ENCODE measurements at places on chromosomes 2 and 18. TPM values are rescaled to one million over a fixed set of nuclear protein-coding genes. Genes with fewer than 3 reads are reported as not detected.

DNA sequence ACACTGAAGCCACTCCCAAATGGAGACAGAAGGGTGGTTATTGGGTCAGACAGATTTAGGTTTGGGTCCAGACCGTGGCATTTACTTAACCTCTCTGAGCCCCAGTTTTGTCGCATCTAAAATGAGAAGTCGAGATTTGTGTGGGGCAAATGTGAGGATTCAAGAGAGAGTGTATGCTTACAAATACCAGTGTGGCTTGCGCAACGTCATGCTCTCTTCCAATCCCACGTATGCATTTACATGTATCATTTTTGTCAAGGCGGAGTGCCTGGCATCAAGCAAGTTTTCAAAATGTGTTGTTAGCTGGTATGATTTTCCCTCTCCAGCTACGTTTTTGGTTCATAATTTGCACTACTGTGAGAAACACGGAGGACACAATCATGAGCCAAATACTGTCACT, 197.9 kb downstream of the EPHA4 start:
- DNase-seq = no peak

PROKR1 gene
- 0.05 TPM for total RNA-seq

DNA sequence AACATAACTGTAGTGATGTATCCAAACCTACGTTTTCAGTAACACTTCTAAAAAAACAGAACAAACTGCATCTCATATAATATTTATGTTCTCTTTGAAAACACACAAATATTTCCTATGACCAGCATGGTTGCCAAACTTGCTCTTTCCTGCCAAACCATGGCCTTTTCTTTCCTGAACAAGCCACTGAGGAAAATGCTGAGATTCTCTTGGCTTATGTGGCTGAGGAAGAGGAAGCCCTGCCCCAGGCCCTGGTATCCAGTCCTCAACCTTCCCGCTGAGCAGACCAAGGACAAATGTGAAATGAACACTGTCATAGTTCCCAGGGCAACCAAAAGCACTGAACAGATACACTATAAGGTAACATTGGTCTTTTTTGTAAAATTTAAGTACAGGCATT, 35.9 kb upstream of the NARS1 start:
- no peak for DNase-seq

CNTNAP5 gene
- total RNA-seq = not detected

FKBP7 gene
- 15.0 TPM for total RNA-seq

SPRED2 gene
- 21.9 TPM for total RNA-seq

DNA sequence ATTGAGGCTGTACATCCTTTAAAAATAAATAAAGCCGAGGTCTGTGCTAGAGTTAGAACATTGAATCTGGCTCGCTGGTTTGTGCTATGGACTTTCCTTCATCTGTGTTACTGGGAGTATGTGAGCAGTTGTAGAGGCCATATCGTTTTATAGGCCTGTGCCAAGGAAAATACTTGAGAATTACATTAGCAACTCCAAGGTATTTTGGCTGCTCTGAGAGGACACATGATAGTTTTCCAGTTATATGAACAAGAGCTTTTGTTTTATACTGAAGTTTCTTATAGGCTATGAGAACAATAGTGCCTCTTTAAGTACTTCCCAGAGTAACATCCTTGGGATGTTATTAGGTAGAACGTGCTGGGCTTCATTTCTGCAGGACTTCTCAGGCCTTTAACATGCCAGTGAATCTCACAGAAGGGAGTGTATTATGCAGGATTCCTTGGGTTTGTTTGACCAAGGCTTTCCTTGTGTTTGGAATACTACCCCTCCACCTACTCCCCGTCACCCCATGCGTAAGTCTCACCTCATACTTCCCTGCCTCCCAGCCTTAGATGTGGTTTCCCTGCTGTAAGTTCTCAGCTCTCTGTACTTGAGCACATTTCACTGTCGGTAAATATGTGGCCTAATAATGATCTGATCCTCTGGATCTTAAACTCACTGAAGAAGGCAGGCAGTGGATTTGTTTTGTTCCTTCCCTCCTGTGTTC, 21.0 kb downstream of the TCF7L1 start:
- no peak for DNase-seq

TMEM131 gene
- total RNA-seq = 37.8 TPM

DNA sequence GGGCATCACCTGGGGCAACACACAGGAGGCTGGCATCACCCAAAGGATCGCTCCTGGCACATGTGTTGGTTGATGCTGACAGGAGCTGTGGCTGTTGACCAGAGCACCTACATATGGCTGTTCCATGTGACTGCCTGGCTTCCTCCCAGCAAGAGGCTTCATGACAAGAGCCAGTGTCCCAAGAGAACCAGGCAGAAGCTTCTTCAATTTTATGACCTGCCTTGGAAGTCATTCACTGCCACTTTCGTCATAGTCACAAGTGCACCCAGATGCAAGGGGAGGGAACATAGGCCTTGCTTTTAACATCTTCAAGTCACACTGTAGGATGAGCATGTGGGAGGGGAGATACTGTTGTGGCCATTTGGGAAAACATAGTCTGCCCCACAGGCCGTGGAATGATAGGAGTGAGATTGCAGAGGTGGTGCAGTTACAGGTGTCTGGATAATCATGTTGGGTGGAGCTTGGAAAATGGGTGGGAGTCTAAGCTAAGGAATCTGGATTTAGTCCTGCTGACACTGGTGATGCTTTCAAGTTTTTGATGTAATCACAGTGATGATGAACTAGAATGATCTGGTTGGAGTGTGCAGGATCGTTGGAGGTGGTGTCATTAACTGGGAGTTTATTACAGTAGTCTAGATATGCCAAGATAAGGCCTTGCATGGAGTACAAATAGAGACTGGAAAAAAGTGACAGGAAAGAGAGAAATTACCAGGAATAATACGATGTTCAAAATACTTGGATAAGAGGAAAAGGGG, 107.0 kb downstream of the RAPGEF4 start:
- DNase-seq = no peak

GPR45 gene
- total RNA-seq = not detected
